ENCODE measurements at places on chromosomes 2 and 18.

DNA sequence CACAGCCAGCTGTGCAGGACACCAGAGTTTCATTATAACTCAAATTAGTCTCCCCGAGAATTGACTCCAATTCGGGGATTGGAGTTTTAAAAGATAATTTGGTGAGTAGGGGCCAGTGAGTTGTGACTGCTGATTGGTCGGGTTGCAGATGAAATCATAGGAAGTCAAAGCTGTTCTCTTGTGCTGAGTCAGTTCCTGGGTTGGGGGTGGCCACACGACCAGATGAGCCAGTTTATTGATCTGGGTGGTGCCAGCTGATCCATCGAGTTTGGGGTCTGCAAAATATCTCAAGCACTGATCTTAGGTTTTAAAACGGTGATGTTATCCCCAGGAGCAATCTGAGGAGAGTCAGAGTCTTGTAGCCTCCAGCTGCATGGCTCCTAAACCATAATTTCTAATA lies 82.7 kb upstream of the SLC66A3 start:
- DNase-seq, result no peak

DNA sequence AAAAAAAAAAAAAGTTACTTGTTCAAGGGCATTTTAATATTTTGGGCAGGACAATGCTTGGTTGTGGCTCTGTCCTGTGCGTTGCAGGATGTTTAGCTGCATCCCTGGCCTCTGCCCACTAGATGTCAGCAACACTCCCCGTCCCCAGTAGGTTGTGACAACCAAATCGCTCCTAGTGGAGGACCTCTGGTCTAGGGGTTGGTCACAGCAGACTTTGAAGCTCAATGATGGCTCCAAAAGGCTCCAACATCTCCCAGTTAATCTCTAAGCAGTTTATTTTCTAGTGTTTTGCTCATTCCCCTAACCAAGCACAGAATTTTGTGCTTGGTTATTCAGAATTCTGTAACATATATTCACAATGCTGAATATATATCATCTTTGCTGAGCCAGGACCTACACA lies 67.0 kb downstream of the CHRNA1 start:
- no peak for DNase-seq

- DNase-seq, result no peak
Measured at GRCh38 chr18:37396971-37397720, 168.5 kb downstream of the CELF4 start.

GRCh38 chr18:3455907-3456685 lies 6.1 kb downstream of the TGIF1 start:
- DNase-seq, result no peak

DNA sequence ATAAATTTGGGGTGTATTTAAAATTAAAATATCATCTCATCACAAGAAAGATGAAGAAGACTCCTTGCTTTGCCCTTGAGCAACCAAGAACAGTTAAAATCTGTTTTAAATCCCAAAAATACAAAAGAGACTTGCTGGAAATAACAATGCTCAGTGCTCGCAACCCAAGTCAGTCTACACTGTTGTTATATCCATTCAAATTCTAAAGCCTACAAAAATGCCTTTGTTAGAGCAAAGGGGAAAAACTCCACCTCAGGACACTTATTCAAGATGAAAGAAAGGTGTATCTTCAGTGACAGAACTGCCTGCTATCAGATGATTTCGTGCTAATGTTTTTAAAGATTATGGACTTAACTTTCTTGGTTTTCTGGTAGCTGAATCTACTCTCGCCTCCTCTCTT lies 111.9 kb upstream of the TANK start:
- DNase-seq, result no peak

All from NCI-H1105 (cell line).